Neuronal stem cell (in vitro differentiated cells): ENCODE measurements at places on chromosomes 16 and 17.

DNA sequence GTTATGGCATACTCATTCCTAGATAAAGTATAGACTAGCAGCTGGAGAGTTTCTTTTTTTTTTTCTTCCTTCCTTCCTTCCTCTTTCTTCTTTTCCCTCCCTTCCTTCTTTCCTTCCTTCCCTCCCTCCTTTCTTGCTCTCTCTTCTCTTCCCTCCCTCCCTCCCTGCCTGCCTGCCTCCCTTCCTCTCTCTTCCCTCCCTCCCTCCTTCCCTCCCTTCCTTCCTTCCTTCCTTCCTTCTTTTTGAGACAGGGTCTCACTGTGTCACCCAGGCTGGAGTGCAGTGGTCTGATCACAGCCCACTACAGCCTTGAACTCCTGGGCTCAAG is 7.0 kb upstream of the SNTB2 start:
- DNase-seq: no peak

DNA sequence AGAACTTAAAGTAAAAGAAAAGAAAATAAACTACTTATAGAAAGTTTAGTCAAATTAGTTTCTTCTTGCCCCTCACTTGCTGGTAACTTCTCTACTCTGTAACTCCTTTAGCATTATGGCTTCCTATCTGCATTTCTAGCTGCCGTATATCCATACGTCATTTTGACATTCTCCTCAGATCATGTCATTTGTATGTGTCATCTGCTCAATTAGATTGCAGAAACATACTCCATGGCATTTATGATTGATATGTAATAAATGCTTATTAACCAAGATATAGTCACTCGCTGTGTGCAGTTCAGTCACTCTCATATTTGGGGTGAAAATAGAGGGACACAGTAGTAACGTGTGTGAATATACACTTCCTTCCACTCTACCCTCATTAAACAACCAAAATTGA is 103.4 kb downstream of the ZNF18 start:
- DNase-seq: no peak

DNA sequence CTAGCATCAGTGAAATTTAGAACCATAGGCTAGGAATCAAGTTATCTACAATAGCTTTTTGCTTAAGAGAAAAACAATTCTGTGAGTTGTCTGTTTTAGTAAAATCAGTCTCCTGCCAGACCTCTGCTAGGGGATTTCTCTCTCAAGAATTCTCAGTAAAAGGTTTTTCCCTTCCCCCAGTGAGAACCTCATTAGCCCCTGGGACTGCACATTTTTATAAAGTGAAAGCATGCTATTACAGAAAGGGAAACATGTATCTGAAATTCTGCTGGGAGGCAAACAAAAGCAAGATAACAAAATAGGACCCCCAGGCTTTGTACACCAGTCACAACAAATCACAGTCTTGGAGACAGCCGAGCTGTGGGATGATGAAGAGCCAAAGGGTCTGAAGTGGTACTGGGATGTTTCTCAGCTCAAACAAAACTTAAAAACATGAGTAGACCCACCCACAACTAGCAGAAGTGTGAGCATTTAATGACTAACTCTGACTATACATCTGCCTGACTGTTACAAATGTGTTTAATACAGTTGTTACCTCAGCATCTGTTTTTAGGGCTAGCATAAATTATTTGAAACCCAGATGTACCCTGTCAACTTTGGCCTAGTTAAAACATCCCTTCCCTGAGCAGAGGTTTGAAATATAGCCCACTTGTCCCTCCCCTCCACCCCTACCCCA is 20.0 kb upstream of the GLG1 start:
- no peak for DNase-seq

DNA sequence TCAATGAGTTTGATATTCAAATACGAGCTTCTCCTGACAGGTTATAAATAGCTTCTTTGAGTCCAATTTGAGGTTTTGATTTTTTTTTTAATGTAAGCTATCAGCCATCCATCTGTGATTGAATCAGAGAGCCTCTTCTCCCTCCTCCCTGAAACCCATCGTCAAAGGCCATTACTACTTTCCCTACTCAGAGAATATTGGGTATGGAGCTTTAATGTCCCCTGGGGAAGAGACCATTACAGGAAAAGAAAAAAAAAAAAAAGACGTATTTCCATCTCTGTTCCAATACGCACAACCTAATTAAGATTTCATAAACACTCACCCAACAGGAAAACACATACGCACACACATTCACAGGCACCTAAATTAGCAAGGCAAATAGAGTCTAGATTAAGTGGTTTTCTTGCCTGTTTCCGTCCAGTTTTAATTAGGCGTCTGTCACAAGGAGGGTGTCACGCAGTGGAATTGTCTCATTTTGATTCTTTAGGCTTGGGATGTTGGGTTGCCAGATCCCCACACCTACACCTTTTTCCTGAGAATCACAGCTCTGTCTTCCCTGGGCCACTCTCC is 194.3 kb upstream of the RPL38 start:
- no peak for DNase-seq

DNA sequence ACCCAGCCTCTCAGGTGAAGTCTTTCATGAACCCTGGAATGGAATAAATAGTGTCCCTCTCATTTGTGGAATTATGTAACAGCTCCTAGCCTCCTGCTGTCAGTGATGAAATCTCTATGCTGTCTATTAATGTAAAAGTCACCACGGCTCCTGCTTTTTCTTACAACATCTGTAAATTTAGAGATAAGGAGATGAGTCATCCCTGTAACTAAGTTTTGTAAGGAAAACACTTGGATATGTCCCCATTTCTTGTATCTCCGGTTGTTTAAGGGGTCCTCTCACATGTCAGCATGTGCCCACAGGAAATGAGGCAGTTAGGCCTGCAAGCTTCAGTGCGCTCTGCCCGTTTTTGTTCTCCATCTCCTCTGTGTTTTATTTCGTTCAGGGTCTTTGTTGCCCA is 2.8 kb upstream of the NAT9 start:
- DNase-seq: no peak

- no peak for DNase-seq
Measured at GRCh38 chr17:8841844-8842243, 25.6 kb downstream of the PIK3R6 start.
